ENCODE measurements at places on chromosomes 13 and 19.

DNA sequence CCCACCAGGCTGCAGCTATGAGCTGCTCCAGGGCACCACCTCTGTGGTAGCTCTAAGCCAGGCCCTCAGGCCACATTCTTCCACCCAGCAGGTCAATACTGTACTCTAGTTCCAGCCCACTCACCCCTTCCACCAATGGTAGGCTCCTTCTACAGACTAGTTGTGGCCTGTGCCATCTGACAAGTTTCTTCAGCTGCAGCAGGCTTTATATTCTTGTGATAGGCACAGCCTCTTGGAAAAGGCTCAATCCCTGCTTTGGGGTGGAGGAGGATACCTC, 8.5 kb downstream of the MICU2 start:
- no peak for DNase-seq

DNA sequence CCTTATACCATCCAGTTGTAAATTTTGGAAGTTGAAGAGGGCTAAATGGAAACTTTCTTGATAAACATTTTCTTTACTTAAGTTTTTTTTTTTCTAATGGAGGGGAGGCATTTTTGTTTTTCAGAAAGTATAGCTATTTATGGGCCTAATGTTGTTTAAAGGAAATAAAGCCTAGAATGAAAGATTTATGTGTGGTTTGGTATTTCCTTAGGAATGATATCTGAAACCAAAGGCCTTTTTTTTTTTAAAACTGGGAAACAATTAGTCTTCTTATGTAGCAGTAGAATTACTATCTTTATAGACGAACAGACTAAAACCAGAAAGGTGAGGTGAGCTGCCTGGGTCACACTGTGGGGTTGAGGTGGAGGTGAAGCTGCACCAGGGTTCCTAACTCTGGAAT, 80.1 kb downstream of the ESD start:
- DNase-seq: no peak

DNA sequence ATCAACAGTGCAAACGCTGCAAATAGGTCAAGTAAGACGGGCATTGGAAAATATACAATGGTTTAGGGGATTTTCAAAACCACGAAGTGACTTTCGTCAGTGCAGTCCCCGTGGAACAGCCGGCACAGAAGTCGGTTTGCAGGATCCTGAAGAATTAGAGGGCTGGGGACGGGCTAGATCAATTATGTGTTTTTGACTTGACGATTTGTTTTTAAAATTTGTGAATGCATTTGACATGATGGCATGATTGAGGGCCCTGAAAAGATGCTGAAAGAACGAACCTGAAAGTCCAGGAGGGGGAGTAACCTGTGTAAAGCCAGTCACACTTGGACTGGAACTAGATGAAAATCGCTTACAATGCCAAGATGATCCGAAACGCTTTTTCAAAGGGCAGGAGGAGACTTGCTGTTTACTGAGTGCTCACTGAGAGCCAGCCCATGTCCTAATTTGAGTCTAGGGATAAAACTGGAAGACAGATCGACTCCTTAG, 8.9 kb upstream of the DGKH start:
- DNase-seq: no peak

DNA sequence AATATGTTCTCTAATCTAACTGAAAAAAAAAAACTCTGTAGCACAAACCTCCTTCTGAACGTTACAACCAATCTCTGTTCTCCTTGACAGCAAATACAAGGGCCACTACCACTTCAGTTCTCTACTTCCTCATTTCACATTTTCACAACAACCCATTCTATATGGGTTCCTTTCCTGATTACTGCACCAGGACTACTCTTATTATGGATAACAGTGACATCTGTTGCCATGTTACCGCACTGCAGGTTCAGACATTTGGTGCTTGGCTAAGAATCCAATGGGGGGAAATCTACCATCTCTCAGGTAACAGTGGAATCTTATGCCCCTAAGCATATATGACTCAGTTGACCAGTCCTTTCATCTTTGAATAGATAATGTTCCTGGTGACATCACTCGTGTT, 11.6 kb upstream of the FPR3 start:
- DNase-seq: no peak

DNA sequence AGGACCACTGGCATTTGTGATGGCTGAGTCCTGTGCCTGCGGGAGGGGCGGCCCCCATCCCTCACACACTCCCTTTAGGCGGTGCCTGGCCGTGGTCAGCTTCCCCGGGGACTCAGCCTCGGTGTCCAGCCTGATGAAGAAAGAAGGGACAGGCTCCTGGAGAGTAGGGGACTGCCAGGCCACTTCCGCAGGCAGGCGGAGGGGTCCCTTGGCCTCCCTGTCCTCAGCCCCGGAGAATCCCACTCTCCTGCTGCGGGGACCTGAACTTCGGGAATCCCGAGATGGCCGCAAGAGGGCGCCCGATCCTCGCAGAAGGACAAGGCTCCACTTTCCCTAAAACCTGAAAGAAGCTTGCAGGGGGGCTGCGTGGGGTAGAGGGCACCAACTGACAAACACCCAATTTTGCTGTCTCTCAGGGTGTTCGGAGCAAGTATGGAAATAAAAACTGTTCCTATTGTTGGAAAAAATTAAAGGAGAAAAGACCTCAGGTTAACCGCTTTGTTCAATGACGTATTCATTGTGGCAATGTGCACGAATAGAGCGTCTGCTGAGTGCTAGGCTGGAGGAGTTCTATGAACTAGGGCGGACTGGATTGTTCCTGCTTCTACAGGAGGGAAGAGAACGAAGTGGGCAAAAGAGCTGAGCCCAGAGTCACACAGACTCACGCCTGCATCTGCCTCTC, 297.3 kb downstream of the ZNF536 start:
- DNase-seq: peak; percentile 53

GRCh38 chr13:51721496-51721895, 82.5 kb downstream of the DHRS12 start:
- no peak for DNase-seq

DNA sequence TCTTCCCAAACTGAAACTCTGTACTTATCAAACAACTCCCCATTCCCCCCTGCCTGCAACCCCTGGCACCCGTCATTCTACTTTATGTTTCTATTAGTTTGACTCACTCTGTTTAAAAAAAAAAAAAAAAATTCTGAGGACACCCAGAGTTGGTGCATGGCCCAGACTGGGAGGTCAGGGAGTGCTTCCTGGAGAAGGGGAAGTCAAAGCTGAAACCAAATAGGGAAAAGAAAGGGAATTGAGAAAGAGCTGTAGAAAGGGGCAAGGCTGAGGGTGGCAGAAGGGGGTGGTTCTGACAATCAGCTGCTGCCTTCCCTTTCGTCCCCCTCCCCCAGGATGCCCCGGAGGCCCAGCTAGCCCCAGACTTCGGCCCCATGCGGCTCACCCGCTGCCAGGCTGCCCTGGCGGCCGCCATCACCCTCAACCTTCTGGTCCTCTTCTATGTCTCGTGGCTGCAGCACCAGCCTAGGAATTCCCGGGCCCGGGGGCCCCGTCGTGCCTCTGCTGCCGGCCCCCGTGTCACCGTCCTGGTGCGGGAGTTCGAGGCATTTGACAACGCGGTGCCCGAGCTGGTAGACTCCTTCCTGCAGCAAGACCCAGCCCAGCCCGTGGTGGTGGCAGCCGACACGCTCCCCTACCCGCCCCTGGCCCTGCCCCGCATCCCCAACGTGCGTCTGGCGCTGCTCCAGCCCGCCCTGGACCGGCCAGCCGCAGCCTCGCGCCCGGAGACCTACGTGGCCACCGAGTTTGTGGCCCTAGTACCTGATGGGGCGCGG, 9.0 kb upstream of the STRN4 start:
- DNase-seq: no peak

DNA sequence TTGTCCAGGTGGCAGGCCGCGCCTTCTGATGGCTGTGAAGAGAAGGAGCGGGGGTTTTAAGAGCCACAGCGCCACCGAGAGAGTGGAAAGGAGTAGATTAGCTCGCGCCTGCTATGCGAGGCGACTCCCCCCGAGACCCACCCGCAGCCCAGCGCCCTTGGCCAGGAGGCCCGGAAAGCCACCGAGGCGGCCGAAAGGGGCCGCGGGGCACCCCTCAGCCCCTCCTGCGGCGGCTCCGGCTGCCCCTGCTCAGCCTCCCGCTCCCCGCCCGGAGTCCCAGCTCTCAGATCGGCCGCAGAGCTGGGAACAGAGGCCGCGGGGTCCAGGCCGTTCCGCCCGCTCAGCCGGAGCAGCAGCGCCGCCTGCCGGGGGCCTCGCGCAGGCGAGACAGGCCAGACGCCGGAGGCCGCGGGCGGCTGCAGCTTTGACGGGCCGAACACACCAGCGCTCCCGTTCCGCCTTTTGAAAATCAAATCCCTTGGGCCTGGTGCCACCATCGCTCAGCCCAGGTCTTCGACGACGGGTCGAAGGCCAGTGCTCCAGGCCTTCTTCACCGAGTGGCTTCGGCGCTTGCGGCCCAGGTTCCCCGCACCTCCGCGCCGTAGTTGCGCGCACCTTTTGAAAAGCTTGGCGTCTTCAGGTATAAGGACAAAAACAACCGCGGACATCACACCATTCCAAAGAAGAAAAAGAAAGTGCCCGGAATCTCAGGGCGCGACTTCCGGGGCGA, 15.3 kb downstream of the CDX2 start:
- peak; percentile 75 for DNase-seq

GRCh38 chr13:99548448-99548847, 47.2 kb downstream of the TM9SF2 start:
- DNase-seq: no peak

GRCh38 chr13:86438034-86438433, 638.8 kb upstream of the SLITRK6 start:
- no peak for DNase-seq

- no peak for DNase-seq
Measured at GRCh38 chr13:90414691-90415596, 932.5 kb upstream of the MIR17HG start.

DNA sequence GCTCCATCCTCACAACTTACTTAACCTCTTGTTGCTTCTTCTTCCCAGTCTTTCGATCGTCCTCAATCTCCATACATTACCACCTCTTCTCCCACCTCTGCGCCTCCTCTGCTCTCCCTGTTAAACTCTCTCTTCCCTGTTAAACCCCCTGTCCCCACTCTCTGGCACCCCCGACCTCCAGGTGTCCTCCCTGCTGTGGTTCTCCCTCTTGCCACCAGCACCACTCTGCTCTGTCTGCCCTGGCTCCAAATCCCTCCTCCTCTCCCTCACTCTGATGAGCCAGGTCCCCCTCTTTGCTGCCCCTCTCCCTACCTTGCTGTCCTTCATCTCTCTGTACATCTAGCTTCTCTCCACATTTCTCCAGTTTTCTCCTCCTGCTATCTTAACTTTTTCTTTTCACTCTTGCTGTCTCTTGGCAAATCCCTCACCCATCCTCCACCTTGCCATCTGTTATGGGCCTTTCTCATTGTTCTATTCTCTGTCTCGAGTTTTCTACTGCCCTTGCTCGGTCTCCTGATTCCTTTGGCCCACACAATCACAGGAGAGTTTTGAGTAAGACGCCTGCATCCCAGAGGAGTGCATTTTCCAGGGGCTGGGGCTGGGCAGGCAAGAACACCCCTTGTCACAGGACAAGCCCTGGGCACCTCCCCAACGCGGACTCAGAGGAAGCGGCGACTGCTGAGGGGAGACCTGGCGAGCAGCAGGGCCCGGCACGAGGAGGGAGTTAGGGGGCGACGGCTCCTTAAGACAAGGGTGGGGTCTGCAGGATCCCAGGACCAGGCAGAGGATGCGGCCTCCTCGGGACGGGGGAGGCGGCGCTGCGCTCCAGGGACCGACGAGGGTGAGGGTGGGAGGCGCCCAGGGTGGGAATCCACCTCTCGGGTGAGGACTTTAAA, 21.4 kb upstream of the ERVV-1 start:
- DNase-seq: no peak

- DNase-seq: no peak
Measured at GRCh38 chr13:111398196-111398595, 77.8 kb downstream of the TEX29 start.

DNA sequence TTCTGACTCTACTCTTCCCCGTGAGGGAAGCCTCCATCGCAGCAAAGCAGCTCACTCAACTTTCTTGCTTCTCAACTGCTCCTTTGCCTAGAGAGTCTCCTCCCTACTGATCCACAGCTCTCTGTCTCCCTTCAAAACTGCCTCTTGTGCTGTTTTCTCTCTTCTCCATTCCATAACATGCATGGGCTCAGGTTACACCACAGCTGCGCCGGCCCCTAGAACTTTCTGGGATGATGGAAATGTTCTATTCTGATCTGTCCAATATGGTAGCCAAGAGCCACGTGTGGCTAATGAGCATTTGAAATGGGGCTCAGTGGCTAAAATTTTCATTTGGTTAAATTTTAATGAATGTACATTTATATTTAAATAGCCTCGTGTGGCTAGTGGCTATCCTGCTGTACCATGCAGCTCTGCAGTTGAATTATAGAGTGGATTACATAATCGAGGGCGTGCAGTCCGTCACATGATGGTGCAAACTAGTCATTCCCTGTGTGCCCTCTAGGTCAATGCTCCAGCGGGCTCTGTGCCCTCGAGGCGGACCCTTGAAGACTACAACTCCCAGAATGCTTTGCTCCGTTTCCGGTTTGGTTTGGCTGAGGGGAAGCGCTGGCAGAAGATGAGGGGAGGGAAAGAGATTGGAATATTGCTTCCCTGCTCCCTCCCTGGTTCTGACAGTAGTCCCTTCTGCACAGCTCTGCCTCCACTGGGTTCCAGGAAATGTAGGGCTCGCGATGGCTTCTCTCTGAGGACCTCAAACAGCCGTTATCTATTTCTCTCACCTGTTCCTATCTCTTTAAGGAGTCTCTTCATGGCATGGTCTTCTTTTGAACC, 109.8 kb downstream of the CACNA1A start:
- DNase-seq: no peak

- no peak for DNase-seq
Measured at GRCh38 chr13:45299194-45299593, 41.8 kb downstream of the TPT1 start.

- DNase-seq: no peak
Measured at GRCh38 chr19:38405276-38405675, 2.4 kb downstream of the FAM98C start.

GRCh38 chr13:44148159-44148914, 225.3 kb upstream of the SERP2 start:
- DNase-seq: no peak

DNA sequence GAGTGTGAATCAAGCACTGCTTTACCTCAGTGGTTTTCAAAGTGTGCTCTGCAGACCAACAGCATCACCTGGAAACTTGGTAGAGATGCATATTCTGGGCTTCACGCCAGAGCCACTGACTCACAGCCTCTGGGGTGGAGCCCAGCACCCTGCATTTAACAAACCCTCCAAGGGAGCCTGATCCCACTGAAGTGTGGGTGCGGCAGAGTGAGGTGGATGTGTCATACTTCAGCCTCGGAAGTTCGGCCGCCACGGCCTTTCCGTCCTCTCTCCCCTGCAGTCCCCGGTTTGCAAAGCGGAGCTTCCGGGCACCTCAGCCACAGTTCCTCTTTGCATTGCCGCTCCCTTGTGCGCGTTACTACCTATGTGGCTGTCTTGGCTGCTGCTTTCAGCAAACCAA, 33.3 kb upstream of the MICU2 start:
- DNase-seq: peak; percentile 7

Data from stimulated activated CD4-positive, alpha-beta T cell treated with anti-CD3 and anti-CD28 coated beads, Interleukin-4, amount 100 ng/mL, for 48 hours (primary cell).